Dermis microvascular lymphatic vessel endothelial cell (primary cell): ENCODE measurements at places on chromosomes 16 and 17.

DNA sequence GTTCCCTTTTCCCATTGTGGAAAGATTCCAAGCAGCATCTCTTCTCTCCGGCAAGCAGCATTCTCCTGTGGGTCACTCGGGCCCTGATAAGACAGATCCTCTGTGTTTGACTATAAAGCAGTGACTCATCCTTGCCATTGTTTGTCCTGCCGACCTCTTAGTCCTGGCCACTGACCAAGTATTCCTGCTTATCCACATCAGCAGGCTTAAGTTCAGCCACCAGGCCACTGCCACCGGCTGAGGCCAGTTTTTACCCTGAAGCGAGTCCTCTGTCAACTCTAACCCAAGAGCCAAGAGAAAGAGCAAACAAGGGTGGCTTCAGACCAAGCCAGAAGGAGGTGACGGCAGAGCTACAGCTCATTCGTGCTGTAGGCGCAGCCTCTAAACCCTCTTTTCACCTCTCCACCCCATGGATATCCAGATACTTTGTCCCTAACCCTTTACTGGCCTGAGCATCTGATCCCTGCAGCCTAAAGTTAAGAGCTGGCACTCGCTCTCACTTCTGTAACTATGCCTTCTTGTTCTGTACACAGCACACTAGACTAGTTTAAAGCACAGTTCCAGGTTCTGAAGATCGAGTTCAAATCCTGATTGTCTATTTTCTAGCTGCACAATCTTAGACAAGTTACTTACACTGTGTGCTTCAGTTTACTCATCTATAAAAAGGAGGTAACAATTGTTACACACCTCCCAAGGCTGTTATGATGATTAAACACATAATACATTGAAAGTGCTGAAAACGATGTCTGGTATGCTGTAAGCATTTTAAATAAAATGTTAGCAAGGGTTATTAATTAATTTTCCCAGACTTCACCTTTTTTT, 31.0 kb downstream of the SOX9 start:
- DNase-seq: peak; percentile 31

DNA sequence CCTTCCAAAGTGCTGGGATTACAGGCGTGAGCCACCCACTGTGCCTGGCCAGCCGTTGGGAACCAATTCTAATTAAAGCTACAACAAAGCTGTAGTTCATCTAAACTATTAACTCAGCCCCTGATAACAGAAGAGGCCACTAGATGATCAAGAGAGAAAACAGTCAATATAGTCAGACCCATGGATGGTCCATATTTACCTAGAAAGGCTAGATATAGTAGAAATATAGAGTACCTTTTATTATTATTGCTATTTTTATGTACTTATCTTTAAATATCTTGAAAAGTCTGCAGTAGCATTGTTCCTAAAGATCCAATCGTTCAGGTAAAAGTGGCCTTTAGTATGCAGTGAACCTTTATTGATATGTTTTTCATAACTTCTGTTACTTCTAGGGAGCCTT, 43.2 kb downstream of the RNF213 start:
- no peak for DNase-seq

- no peak for DNase-seq
Measured at GRCh38 chr17:20916383-20916782, 126.4 kb downstream of the USP22 start.

GRCh38 chr17:46262271-46262670, 32.7 kb upstream of the LRRC37A start:
- peak; percentile 38 for DNase-seq

DNA sequence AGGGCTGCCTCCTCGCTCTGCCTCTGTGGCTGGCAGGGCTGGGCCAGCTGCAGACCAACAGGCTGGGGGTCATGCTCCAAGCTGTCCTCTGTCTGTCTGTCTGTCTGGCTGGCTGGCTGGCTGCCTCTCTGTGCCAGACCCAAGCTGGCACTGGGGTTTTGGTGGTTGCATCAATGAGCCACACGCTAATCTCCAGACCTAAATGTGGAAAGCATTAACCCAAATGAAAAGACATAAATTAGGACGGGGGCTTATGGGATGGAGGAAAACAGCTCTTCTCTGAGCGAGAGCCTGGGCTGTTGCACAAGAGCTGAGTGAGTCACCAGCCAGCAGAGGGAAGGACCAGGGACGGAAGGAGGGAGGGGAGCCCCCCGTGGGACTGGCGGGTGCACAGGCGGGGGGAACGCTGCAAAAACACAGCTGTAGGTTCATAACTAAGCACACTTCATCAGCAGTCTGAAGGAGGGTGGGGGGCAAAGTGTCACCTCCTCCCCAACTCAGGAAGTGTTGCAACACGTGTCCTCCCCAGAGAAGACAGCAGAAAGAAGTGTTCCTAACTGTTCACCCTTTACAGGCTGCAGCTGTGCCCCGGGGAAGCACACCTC, 83.4 kb downstream of the GAS7 start:
- DNase-seq: peak; percentile 58

DNA sequence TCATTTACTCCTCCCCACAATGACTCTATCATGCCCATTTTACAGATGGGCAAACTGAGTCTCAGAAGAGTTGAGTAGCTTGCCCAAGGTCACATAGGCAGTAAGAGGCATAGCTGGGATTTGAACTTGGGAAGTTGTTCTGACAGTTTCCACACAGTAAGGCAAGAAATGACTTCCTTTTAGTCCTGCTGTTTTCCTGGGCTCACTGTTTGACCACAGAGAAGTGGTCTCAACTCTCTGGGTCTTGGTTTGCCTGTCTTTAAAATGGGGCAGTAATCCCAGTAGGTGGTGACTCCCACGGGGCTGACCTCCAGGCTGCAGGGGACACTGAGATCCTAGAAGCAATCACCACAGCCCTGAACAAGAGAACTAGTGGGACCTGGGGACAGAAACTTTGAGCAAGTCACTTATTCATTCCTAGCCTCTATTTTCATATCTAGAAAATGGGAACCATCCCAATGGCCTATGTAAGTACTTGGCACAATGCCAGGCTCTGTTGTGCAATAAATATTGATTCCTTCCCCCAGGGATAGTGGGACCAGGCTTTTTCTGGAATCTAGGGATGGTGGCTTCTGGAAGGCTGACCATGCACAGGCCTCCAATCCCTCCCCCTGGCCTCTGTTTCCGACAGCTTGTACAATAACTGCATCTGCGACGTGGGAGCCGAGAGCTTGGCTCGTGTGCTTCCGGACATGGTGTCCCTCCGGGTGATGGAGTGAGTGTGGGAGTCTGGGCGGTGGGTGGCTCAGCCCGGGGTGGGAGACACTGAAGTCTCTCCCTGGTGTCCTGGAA, 20.5 kb downstream of the DEXI start:
- no peak for DNase-seq

- DNase-seq: no peak
Measured at GRCh38 chr16:83623091-83623730, 184.6 kb upstream of the HSBP1 start.

DNA sequence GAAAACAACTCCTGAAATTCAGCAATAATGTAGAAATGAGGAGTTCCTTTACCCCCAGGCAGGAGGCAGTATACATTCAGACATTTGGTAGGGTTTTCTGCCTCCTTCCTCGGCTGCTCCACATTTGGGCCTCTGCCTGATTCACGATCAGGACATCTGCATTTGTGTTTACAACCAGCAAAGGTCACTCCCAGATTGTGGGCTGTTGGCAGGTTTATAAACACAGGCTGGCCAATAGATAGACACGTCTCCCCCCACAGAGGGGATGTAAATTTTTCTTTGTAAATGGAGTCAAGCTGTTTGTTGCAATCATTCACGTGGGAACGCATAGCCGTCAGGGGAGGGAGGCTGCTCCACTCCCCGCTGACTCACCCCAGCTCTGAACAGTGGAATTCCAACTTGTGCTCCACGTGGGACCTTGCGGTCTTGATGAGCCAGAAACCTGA, 252.1 kb upstream of the N4BP1 start:
- DNase-seq: no peak

GRCh38 chr17:42889809-42890208, 10.8 kb upstream of the G6PC1 start:
- no peak for DNase-seq

DNA sequence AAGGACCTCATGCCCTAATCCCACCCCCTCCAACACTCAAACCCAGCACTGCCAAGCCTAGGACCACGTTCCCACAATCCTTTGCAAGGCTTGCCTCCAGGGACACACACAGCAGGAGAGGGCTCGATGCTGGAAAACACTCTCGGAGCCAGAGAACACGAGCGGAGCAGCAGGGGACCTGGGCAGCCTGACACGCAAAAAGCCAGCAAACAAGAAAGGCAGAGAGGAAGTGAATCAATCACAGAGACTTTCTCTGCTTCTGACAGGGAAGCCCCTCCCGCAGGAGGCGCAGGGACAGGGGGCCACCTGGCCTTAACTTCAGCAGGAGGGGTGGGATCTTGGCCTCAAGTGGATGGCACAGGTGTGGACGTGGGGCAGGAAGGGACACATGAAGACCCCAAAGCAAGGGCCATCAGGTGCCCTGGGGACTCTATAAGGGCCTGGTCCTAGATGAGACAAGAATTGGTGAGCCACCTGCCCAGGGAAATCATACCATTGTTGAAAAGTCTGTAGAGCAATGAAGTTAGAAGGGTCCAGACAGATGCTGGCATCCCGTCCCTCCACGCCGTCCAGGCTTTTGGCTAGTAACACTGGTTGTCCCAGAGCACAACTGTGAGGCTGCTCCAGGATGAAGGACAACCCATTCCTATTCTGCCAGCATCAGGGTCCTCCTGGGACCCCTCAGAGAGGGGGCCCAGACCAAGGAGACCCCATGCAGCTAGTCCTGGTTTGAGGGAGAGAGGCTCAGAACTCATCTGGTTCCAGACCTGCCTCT, 2.2 kb downstream of the SDK2 start:
- no peak for DNase-seq

GRCh38 chr16:72884573-72884972, 163.4 kb downstream of the ZFHX3 start:
- no peak for DNase-seq

- DNase-seq: no peak
Measured at GRCh38 chr17:19348081-19348650, 14.4 kb downstream of the B9D1 start.

- DNase-seq: peak; percentile 35
Measured at GRCh38 chr16:86044241-86044671, 145.3 kb downstream of the IRF8 start.

- DNase-seq: no peak
Measured at GRCh38 chr17:51487947-51488346, 227.6 kb downstream of the UTP18 start.

DNA sequence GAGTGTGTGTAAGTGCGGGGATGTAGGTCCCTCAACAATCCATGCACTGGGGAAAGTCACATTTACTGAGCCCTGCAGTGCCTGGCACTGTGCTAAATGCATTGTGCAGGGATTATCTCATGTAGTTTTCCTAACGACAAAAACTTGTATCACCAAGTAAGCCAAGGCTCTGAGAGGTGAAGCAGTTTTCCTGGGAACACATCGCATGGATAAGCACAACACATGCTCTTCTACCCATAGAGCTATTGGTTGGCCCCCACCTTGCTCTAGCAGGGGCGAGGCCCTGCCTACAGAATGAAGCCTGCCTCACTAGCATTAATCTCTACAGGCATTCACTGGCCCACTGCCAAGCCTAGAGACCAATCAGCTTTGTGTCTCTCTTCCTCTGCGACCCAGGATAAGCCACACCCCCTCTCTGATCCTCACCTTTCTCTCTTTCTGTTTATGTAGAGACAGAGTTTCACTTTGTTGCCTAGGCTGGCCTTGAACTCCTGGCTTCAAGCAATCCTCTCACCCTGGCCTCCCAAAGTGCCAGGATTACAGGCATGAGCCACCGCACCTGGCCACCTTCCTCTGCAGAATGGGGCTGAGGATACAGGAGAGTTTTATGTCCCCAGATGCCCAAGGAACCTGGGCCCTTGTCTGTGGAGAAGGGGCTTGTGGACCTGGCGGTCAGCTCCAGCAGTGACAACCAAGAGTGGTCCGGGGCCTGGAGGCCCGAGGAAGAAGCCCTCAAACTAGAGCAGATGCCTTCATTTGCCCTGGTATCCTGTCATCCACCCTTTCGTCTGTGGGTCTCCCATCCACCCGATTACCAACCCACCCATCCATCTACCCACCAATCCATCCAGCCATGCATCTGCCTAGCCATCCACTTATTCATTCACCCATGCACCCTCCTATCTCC, 12.8 kb downstream of the CDH16 start:
- DNase-seq: no peak

DNA sequence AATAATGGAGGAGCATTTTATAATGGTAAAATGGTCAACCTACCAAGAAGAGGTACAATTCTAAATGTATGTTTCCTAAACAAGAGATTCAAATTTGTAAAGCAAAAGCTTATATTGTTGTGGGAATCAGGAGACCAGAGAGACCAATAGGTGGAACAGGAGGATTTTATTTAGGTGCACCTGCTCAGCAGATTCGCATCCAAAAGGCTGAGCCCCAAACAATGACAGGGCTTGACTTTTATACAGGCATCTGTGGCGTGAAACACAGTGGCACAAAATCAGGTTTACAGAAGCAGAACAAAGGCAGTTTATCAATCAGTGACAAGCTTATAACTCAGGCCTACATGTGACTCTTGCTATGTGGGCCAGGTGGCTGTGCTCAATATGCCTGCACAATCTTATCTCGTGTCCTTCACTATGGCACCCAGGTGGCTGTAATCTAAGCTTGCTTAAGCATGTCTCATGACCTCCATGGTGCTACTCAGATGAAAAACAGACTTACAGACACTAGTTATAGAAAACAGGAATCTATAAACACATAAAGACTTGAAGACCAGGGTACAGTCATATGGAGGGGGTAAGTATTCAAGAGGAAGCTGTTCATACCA, 780.2 kb upstream of the CA10 start:
- DNase-seq: no peak
